ENCODE measurements at places on chromosomes 4 and X.

GRCh38 chrX:135185795-135186443, 14.7 kb upstream of the CT55 start:
- peak; percentile 36 for DNase-seq

- DNase-seq = peak; percentile 30
Measured at GRCh38 chr4:170089274-170089667, 485 bp downstream of the AADAT start.

GRCh38 chr4:33577791-33578190, 2666.5 kb downstream of the ARAP2 start:
- DNase-seq = no peak

- DNase-seq = no peak
Measured at GRCh38 chr4:111999801-112000200, 145.5 kb upstream of the FAM241A start.

DNA sequence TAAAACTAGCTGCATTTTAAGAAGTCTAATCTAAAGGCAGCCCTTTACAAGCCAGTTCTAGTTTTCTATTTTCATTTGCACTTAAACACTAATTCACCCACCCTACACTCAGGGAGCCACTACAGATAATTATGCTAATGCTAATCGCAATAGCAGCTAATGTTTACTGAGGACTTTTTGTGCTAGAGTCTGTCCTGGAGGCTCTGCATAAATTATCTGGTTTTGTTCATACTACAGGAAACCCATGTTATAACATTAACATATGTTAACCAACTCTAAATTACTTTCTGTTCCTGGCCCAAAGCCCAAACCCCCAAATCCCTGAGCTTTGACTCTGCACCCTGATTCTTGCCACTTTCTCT, 480 bp upstream of the RADX start:
- no peak for DNase-seq

GRCh38 chr4:6655924-6656323, 15.4 kb downstream of the MRFAP1 start:
- DNase-seq = no peak

DNA sequence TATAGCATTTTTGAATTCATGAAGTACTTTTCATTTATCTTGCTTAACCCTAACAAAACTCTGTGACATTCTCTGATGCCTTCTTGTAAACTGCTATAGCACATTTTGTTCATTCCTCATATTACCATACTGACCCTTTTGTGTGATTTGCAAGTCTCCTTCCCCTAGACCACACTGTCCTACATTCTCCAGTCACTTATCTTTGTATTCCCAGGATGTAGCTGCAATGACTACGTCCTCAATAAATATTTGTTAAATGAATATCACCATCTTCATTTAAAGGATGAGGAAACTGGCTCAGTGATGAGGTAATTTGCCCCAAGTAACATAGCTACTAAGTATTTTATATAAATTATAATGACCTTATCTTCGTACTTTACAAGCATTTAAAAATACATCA, 11.9 kb downstream of the HUWE1 start:
- no peak for DNase-seq

DNA sequence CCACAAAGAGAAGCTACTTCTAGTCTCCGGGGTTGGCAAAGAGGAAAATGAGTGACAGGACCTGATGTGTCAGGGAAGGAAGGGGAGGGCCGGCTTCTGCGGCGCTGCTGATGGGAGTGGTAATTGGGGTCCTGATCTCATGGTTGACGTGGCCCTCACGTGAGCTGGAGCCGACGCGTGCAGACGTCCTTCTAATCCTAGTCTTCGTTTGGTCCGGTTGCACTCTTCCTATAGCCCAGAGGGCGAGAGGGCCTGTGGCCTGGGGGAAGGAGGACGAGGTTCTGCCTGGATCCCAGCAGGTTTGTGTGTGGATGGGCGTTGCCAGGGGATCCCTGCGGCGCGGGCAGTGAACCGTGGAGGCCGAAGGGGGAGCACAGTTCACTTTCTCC, at the start of gene ARMCX1:
TSS of gene ARMCX1 (plus strand) at position 186 of the 389 bp plus-strand sequence. CDS start 2,384 bp downstream, outside the sequence.
- peak; percentile 55 for DNase-seq

DNA sequence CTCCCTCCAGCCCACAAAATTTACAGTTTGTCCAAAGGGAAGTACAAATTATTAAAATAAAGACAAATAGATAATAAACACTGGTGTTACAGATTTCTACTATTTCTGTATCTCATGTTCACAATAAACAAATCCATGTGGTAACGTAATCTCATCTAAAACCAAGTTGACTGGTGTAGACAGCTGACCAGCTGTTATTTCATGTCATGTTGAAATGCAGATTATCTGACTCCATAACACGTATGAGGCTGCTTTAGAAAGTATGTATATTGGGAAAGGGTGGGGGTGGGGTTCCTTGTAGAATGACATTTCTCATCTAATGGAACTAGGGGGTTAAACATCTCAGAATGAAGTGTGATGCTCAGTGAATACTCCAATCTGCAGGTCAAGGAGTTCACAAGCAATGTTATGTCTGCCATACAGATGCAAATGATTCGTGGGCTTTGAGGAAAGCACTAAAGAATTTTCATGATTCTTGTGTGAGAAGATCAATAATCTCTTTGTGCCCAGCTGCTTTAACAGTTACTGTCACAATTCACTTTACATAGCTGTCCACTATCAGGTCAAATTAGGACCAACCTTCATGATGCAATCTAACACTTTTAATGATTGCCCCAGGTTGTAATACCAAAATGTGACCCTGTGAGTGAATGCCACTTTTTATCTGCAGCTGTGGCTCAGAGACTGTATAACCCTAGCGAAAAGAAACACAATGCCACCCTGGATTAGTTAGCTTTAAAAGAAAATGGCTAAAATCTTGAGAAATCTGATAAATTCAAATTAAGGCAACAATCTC, 114.0 kb downstream of the ENOX2 start:
- no peak for DNase-seq

DNA sequence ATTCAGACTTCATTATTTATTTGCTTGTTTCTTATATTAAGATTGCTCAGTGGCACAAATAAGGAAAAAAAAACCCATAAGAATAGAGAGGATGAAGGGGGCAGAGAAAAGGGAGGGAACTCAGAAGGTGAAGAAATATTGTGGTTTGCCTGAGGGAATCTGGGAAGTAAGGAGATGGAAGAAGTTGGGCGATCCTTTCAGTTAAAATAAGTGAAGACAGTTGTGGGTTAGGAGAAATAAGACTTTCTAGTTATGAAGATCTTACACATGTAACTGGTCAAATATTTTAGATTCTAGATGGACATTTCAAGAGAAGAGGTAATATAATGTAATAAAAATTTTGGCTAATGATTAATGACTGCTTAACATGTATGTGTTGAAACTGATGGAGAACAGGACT, 138.7 kb upstream of the LIMCH1 start:
- DNase-seq = no peak

DNA sequence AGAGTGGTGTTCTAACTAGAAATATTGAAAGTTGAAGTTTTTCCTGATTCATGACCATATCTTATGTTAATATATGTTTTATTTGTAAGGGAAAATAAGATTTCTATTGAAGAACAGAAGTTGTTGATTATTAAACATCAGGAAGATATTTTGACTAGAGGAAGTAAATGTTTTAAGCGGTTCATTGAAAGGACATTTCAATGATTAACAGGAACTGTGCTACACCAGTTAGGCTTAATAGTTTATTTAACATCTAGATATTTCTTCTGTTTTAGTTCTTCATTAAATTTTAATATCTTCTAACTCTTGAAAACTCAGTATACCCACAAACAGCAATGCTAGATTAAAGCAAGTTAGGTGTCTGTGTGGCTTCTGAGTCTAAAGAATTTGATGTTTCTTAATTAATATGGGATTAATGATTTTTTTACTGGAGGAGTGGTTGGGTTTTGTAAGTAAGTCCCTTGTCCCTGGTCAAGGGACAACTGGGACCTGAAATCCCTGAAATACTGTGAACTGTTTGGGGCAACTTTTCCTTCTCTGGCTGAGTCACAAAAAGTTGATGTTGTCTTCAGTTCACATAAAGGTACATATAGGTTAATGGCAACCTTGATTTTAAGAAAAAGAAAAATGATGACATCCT, 42.9 kb upstream of the CYP4V2 start:
- no peak for DNase-seq

- no peak for DNase-seq
Measured at GRCh38 chr4:68148800-68149685, 19.4 kb upstream of the TMPRSS11F start.

DNA sequence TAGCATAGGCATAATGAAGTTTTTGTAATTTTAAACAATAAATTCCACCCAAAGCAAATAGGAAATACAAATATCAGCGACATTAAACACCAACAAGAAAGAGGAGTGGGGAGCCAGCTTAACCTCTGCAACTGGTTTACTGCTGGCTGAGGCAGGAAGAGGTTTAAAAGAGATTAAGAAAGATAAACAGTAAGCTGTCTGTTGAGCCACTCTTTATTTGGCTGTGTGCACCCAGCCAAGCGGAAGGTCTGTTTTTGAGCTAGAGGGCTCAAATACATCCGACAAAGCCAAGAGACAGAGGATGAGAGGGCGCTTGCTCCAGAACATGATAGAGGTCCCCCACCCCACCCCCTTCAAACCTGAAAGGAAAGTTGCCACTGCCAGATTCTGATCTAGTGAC, 191.4 kb downstream of the MGST2 start:
- DNase-seq = no peak

DNA sequence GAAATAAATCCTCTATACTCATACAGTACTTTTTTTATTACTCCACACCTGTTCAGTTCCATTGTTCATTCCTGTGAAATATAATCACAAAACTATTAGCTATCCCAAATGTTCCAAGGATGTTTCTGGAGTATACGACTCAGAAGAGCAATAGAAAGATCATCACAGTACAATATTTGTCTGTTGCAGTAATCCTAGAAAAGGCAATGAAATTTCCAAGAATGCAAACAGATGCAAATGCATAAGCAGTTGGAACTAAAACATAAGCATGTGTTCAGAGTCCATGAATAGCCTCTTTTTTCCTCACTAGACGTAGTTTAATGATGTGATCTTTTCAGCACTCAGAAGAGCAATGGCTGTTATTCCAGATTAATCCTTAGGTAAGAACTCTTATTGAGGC, 55.2 kb downstream of the RTL3 start:
- no peak for DNase-seq

- DNase-seq = no peak
Measured at GRCh38 chrX:71542411-71542810, 9.5 kb downstream of the OGT start.

GRCh38 chr4:154838155-154838554, 57.1 kb downstream of the RBM46 start:
- no peak for DNase-seq

- no peak for DNase-seq
Measured at GRCh38 chr4:80732010-80732409, 298.5 kb upstream of the BMP3 start.

GRCh38 chr4:101730291-101731117, 60.0 kb upstream of the BANK1 start:
- DNase-seq = peak; percentile 14

DNA sequence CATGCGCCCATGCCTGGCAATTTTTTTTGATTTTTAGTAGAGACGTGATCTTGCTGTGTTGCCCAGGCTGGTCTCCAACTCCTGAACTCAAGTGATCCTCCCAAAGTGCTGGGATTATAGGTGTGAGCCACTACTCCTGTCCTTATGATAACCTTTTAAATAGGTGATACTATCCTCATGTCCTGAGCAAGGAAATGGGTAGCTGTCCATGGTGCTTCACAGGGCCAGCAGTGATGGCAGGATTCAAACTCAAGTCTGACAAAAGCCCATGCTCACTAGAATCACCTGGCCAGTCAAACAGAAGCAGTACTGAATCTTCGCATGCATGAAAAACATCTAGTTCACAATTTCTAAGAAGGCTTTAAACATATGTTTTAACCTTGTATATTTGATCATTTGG, 235.1 kb downstream of the NR3C2 start:
- no peak for DNase-seq

- peak; percentile 60 for DNase-seq
Measured at GRCh38 chrX:2500803-2501558, at the start of the genes DHRSX and ZBED1. TSS of gene DHRSX (minus strand) at chrX:2500976. CDS start at chrX:2500925, 51 bp downstream. TSS of gene ZBED1 (minus strand) at chrX:2500976. CDS start at chrX:2490719, 10,257 bp downstream.

DNA sequence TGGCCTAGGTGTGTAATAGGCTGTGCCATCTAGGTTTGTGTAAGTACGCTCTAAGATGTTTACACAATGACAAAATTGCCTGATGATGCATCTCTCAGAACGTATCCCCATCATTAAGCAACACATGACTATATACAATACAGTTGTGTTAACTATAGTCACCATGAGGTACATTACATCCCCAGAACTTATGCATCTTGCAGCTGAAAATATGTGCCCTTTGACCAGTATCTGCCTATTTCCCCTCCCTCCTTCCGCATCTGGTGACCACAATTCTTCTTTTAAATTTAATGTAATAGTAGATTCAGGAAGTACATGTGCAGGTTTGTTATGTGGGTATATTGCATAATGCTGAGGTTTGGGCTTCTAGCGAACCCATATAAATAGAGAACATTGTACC, 239.8 kb upstream of the IL1RAPL1 start:
- DNase-seq = no peak

DNA sequence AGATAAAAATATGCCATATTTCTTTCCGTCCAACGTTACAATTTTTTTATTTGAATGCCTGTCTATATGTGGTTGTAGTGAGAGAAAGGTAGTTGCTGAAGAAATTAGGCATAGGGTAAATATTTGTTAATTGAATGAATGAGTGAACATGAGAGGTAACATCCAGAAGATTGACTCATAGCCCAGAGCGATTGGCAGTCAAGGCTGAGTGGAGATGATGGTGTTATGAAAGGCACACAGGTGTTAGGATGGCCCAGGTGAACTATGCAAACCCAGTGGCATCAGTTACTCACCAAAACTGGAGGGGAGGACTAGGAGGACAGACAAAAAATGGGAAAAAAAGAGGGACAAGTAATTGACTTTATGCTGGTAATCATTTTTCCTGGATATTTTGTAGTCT, 31.7 kb upstream of the SPRY1 start:
- DNase-seq = no peak

DNA sequence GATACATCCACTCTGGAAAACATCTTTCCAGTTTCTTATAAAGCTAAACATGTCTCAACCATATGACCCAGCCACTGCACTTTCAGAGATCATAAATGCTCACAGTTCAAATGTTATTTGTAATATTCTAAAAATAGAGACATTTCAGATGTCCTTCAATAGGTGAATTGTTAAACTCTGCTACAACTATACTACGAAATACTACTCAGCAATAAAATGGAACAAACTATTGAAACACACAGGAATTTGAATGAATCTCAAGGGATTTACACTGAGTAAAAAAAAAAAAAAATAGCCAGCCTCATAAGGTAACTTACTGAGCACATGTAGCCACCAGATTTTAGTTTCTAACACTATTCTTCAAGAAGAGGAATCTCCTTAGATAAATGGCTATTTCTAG, 253.9 kb downstream of the PCDH18 start:
- no peak for DNase-seq

- no peak for DNase-seq
Measured at GRCh38 chr4:173018446-173018845, 150.2 kb upstream of the GALNT7 start.

GRCh38 chr4:147567276-147567675, 49.9 kb upstream of the TMEM184C start:
- no peak for DNase-seq

DNA sequence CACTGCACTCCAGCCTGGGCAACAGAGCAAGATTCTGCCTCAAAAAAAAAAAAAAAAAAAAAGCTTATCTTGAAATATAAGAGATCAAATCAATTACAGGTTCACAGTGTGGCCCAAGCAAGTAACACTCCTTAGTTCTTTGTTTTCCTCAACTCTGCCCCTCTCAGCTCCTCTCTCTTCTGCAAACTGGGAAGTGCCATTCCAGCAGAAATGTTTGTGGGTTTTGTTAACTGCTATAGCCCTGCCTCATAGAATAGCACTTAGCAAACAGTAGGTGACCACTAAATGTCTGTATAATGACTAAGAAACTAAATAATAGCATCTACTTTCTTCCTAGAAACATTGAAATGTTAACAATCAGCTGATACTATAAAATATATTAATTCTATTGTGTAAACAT, 160.0 kb upstream of the NAP1L5 start:
- DNase-seq = no peak

Data from hepatic stellate cell (primary cell).